Peyer's patch (tissue), 4 donors: ENCODE measurements at places on chromosomes 5 and 9. TPM values are rescaled to one million over a fixed set of nuclear protein-coding genes. Genes with fewer than 3 reads are reported as not detected.

CCDC152 gene
- 0.40 TPM for total RNA-seq

NSG2 gene
- 1.8 TPM for total RNA-seq

SPRY4 gene
- total RNA-seq = 28.3 TPM

DND1 gene
- 5.0 TPM for total RNA-seq

APBB3 gene
- total RNA-seq = 51.3 TPM

ZNF354B gene
- total RNA-seq = 32.0 TPM

TSLP gene
- not detected for total RNA-seq

KIF12 gene
- 29.7 TPM for total RNA-seq

DOCK8 gene
- 24.9 TPM for total RNA-seq

IL5 gene
- not detected for total RNA-seq

CDH9 gene
- total RNA-seq = not detected

PLAA gene
- total RNA-seq = 24.0 TPM

REEP2 gene
- total RNA-seq = 2.3 TPM

PDLIM4 gene
- 27.2 TPM for total RNA-seq

NUDT2 gene
- 14.7 TPM for total RNA-seq
